ENCODE measurements at places on chromosomes 4 and X.

DNA sequence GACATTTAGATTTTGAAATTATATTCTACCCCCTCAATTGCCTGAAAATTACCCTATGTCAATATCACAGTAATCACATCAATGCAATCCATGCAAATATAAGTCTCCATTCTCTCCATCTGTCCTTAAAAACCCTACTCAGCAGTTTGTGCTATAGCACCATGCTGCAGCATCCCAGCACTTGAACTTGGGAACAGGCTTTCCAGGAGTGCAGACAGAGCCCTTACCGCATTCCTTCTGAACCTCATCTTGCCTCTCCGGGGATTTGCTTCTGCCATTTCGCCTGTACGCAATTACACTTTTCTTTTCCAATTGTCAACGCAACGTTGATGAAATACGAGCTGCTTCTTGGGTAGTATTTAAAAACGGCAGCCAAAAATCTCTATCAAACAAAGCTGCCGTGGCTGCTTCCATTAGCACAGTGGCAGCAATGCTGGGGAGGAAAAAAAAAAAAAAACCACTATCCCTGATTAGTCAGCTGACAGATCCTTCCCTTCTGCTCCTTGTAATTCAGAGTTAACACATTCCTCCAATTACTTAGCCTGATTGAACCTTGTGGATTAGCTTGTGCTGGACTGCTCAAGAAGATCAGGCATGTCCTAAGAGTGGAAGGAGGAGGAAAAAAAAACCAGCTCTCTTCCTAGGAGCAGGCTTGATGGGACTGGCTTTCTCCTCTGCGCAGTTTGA lies 65.6 kb downstream of the MCF2 start:
- no peak for DNase-seq

GRCh38 chr4:7968262-7968896 lies 28.7 kb upstream of the AFAP1 start:
- DNase-seq: no peak

GRCh38 chr4:155391932-155392331 lies 15.2 kb upstream of the MAP9 start:
- DNase-seq: no peak

- no peak for DNase-seq
These were observed 53.1 kb downstream of the BMP2K start for GRCh38 chr4:78829296-78829695.

DNA sequence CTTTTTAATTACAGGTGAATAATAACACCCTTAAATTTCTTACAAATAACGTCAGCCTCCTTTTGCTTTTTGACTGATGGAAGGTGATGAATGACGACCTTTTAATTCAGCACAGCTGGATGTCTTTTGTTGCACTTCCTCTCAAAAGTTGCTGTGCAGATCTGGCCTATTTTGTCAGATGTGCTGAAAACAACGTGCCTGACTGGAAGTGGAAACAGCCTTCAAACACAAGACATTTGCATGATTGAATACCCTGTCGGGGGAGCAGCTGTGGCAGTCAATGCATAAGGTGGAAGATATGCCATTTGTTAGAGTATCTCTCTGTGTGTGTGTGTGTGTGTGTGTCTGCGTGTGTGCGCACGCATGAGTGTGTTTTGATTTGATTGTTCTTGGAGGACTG lies 579.7 kb downstream of the SPRY1 start:
- DNase-seq: no peak

GRCh38 chr4:185096032-185096653 lies 46.9 kb upstream of the SLC25A4 start:
- peak; percentile 48 for DNase-seq

GRCh38 chr4:19807505-19807904 lies 444.2 kb upstream of the SLIT2 start:
- DNase-seq: peak; percentile 67
